GF-D8 (cell line): ENCODE measurements at places on chromosomes 3 and 15.

- no peak for DNase-seq
Observed at GRCh38 chr15:70242951-70243685, 145.4 kb upstream of the TLE3 start.

- DNase-seq = no peak
Observed at GRCh38 chr3:127438951-127439350, 151.1 kb upstream of the PRR20G start.

GRCh38 chr3:66053550-66054094 lies 14.9 kb upstream of the MAGI1 start:
- no peak for DNase-seq

DNA sequence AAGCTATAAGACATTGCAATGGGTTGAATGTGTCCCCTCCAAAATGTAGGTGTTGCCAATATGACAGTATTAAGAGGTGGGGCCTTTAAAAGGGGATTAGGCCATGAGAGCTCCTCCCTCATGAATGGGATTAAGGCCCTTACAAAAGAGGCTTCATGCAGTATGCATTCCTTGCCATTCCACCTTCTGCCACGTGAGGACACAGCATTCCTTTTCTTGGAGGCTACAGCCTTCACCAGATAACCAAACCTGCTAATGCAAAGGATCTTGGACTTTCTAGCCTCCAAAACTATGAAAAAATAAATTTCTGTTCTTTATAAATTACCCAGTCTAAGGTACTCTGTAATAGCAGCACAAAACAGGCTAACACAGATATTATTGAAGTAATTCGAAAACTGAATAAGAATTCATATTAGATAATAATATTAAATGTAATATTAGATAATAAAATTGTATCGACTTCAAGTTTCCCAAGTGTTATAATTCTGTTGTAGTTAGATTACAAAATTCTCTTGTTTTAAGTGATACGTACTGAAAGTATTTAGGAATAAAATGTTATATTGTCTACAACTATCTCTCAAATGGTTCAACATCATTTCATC lies 29.4 kb upstream of the ATP8B4 start:
- no peak for DNase-seq

DNA sequence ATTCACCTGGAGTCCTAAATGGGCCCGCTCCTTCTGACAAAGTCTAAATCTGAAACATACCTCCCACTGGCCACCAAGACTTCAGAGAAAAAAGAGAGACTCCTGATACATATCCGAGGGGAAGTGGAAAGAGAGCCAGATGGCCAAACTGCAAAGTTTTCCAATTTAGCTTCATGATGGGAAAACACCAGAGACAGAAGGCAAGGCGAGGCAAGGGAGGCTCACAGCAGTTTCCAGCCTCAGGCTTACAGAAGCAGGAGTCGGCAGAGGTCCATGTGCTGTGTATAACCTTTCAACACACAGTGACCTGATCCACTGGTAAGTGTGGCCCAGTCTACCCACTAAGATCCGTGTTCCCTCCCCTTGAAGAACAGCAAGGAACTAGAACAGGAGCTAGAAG lies 29.9 kb upstream of the PDE8A start:
- DNase-seq = no peak

GRCh38 chr3:141486496-141486745 lies 406 bp upstream of the RASA2 start:
- DNase-seq = no peak

DNA sequence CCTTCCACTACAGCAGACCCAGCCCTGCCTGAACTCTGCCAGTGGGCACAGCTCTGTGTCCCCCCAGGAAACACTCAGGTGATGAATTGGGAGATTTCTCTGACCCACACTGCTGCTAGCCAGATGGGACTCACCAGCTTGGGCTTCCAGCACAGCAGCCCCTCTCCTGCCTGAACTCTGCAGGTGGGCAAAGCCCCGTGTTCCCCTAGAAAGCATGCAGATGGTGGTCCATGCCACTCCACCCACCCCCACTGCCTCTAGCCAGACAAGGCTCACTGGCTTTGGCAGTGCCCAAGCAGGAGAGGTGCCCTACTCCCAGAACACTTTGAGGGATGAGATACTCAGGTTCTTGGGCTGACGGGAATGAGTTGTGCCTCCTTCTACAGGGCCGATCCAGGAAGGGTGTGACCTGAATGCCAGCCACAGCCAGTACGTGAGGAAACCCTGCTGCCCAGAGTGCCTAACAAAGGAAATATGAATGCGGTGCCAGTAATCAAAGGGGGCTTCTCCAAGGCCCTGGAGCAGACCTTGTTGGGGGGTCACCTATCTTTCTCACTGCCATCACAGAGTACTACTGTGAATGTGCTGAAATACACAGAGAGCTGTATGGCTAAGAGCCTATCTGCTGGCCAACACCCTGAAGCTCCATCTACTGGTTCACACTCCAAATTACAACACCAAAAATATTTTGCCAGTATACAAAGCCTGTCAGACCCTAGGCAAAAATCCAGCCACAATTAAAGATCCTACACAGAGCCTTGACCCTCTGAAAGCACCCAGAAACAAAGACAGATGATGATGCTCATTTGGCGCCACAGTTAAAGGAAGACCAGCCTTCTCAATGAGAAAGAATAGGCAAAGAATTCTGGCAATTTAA lies 61.9 kb downstream of the BTLA start:
- no peak for DNase-seq

DNA sequence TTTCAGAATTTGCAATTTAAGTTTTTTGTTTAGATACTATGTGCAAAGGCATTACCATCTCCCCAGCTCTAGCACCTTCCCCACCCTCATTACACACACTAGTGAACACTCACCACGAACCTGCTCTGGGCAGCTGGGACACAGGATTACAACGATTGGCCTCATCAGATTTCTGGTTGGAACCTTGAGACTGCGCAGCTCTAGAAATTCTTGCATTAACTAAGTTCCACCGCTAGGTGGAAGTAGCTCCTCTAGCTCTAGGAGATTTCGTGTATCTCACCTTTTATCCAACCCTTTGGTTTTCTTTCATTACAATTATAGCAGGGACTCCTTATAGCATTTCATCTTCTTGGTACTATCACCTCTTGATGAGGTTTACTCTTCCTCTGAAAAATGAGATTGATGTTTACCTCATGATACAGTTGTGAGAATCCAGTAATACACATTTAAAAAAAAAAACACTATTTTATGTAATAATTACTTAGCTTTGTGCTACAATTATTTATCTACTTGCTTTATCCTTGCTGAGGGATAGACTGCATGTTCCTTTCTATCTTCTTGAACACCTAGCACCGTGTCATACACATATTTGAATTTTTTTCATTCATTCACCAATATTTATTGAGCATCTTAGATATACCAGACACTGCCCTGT lies 28.7 kb upstream of the PLOD2 start:
- no peak for DNase-seq

DNA sequence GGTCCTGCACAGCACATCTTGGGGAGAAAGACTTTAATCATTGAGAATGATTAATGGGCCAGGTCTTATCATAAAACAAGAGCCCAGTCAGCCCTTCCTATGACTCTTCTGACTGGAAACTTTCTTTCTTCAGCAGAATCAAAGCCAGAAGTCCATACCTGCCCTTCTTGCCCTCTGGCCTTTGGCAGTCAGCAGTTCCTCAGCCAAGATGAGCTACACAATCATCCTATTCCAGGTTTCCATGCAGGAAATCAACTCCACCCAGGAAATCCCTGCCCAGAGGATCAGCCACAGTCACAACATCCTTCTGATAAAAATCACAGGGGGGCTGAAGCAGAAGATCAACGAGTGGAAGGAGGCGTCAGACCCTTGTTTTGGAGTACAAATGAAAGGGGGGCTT lies 26.9 kb downstream of the ZNF589 start:
- no peak for DNase-seq

DNA sequence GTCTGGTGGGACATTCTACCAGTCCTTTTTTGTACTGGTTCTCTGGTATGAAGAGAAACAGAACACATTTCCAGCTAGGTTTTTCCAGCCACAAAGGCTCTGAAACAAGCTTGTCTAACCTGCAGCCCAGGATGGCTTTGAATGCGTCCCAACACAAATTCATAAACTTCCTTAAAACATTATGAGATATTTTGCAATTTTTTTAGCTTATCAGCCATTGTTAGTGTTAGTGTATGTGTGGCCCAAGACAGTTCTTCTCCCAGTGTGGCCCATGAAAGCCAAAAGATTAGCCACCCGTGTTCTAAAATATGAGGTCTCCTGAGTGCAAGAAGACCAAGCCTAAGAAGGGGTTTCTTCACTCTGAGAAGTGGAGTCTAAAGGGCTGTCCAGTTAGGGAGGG lies 18.4 kb upstream of the TIMP4 start:
- no peak for DNase-seq

GRCh38 chr15:73934281-73934680 lies 8.0 kb downstream of the LOXL1 start:
- peak; percentile 36 for DNase-seq

DNA sequence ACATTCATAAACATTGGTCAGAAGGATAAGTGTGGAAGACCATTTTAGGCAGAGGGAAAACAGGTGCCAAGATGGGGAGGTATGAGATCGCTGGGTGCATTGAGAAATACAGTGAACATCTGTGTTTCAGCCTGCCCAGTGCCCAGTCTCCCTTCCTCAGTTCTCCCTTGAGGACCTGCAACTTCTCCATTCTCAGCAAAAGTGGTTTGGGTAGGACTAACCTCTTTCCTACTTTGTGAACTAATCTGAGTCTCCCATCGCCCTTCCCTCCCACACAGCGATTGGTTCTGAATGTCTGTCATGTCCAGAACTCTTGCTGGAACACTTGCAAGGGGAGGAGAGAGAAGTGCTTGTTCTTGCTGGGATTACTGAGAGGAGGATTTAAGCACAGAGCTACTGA lies 10.9 kb upstream of the CCNL1 start:
- DNase-seq = peak; percentile 97

- no peak for DNase-seq
Observed at GRCh38 chr3:136008221-136008620, 42.7 kb downstream of the PPP2R3A start.

GRCh38 chr3:84965141-84965540 lies 6.4 kb downstream of the CADM2 start:
- DNase-seq = no peak

- DNase-seq = no peak
Observed at GRCh38 chr3:142213298-142213697, 12.1 kb downstream of the GK5 start.

DNA sequence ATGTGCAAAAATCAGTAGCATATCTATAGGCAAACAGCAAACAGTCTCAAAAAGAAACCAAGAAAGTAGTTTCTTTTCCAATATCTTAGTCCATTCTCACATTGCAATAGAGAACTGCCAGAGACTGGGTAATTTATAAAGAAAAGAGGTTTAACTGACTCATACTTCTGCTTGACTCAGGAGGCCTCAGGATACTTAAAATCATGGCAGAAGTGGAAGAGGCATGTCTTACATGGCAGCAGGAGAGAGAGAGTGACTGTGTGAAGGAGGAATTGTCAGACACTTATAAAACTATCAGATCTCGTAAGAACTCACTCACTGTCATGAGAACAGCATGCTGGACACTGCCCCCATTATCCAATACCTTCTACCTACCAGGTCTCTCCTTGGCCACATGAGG lies 327.9 kb upstream of the EPHA3 start:
- DNase-seq = no peak

GRCh38 chr3:195616681-195617080 lies 32.9 kb upstream of the APOD start:
- DNase-seq = no peak

DNA sequence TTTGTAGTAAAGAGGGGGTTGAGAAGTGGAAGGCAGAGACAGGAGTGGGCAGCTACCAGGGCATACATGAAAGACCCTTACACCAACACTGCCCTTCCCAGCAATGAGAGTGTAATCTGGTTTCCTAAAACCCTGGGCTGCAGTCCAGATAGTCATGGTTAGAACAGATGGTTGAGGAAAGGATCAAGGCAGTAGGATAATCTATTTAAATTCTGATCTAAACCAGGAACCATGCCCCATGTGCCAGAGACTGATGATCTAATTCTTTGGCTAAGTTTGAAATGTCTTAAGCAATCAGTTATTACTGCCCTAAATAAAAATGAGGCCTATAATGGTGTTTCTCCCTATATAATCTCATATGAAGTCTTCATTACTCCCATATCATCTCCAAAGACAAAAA lies 59.6 kb downstream of the PRTG start:
- no peak for DNase-seq

DNA sequence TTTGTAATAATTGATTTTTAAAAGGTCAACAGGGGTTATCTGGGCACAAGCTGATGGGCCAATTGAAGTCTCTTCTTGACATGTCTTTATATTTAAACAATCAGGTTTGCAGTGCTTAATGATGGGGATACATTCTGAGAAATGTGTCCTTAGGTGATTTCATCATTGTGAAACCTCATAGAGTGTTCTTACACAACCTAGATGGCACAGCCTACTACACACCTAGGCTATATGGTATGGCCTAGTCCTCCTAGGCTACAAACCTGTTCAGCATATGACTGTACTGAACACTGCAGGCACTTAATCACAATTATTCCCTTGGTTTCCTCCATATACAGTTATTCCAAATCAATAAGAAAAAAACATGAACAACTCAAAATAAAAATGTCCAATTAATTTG lies 75.8 kb downstream of the IQSEC1 start:
- DNase-seq = no peak

- DNase-seq = no peak
Observed at GRCh38 chr3:117893638-117894037, 1141.0 kb downstream of the IGSF11 start.

- DNase-seq = no peak
Observed at GRCh38 chr15:89374086-89374981, 39.7 kb upstream of the POLG start.

- no peak for DNase-seq
Observed at GRCh38 chr3:46593274-46593862, 19.0 kb upstream of the FAM240A start.

DNA sequence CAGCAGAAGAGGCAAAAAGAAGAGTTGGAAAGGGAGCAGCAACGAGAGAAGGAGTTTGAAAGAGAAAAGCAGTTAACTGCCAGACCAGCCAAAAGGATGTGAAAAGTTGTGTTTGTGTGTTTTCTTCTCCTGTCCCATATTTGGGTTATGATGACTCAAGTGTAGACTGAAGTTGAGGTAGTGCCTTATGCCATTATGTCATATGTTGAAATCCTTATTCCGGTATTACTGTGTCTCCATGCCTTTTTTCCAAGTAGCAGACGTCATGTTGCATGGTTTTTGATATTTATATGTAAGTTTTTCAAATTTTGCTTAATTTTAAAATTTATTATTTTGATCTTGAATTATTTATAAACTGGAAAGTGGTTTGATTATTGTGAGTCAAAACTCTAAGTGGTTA lies 19.2 kb downstream of the BLOC1S6 start:
- DNase-seq = no peak

- no peak for DNase-seq
Observed at GRCh38 chr15:92634060-92634459, 21.5 kb downstream of the FAM174B start.

- DNase-seq = no peak
Observed at GRCh38 chr3:56989169-56989976, 71.1 kb upstream of the SPATA12 start.

- DNase-seq = peak; percentile 88
Observed at GRCh38 chr3:149203758-149204157, 17.9 kb downstream of the CP start.

- DNase-seq = no peak
Observed at GRCh38 chr3:35522450-35522849, 116.9 kb upstream of the ARPP21 start.

GRCh38 chr3:118884748-118885206 lies 149.9 kb downstream of the IGSF11 start:
- DNase-seq = no peak

- DNase-seq = no peak
Observed at GRCh38 chr3:24451461-24452099, 43.1 kb downstream of the THRB start.
